Posterior vena cava (tissue), 2 donors: ENCODE measurements at places on chromosomes 5 and 9. TPM values are rescaled to one million over a fixed set of nuclear protein-coding genes. Genes with fewer than 3 reads are reported as not detected.

SMIM33 gene
- not detected for total RNA-seq

CFAP77 gene
- total RNA-seq = not detected

NUP214 gene
- 40.8 TPM for total RNA-seq

RASEF gene
- total RNA-seq = 0.37 TPM

ZNF367 gene
- total RNA-seq = 1.1 TPM

ENTPD2 gene
- 1.2 TPM for total RNA-seq

SMIM27 gene
- 10.7 TPM for total RNA-seq

SIT1 gene
- total RNA-seq = 0.56 TPM

SEMA5A gene
- 17.6 TPM for total RNA-seq

SLC28A3 gene
- 0.19 TPM for total RNA-seq

MARCOL gene
- total RNA-seq = not detected

DNA sequence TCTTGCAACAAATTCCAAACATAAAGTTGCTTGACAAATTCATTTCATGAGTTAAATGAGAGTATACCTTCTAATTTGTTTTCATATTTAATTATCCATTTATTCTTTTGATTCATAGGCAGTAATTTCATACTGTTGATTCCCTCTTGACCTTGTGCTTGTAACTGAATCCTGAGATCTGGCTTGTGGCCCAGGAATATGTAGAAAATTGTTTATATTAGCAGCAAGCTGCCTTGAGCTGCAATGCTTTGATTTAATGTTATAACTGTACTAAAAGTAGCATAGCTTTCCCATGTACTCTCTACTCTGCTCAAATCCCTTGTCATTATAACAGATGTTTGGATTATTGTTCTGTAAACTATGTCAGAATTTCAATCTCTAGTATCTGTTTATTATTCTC is 780.7 kb downstream of the NR2F1-AS1 start:
- no peak for DNase-seq

DNA sequence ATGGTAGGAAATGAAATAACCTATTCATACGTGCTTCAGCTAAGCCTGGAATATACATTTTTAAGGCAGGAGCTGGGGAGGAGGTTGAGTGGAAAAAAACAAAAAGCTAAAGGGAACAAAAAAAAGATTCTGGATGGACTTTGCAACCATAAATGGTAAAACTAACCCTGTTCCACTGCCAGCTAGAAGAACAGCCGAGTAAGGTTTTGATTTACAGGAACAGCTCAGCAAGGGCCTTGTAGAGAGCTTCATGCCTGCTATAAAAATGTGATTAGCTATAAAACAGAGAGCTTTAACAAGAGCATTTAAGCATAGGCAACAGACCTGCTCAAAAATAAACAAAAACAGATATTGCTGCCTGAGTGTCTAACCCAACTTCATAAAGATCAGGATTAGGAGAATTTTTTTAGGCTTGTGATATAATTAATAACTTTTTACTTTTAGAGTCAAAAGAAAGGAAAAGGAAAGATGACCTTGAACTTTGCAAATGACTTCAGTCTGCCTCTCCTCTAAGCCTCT is 194.8 kb downstream of the FBXL7 start:
- no peak for DNase-seq

DNA sequence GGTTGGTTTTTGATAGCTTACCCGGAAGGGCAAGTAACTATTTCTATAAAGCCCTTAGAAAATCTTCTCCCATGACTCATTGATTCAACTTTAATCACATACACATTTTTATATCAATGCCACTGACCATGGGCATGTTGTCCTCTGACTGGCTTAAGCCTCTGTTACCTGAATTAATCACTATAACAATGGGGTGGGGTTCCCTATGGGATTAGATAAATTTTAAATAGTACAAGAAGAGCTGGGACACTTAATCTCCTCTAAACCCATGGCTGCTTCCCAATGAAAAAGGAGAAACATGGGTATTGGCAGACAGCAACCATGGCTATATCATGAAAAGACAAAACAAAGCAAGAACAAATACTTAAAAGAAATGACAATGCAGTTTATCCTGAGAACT is 636.2 kb downstream of the BRINP1 start:
- no peak for DNase-seq

- DNase-seq = no peak
These were observed 869.6 kb downstream of the MAT2B start for GRCh38 chr5:164375051-164375450.

DNA sequence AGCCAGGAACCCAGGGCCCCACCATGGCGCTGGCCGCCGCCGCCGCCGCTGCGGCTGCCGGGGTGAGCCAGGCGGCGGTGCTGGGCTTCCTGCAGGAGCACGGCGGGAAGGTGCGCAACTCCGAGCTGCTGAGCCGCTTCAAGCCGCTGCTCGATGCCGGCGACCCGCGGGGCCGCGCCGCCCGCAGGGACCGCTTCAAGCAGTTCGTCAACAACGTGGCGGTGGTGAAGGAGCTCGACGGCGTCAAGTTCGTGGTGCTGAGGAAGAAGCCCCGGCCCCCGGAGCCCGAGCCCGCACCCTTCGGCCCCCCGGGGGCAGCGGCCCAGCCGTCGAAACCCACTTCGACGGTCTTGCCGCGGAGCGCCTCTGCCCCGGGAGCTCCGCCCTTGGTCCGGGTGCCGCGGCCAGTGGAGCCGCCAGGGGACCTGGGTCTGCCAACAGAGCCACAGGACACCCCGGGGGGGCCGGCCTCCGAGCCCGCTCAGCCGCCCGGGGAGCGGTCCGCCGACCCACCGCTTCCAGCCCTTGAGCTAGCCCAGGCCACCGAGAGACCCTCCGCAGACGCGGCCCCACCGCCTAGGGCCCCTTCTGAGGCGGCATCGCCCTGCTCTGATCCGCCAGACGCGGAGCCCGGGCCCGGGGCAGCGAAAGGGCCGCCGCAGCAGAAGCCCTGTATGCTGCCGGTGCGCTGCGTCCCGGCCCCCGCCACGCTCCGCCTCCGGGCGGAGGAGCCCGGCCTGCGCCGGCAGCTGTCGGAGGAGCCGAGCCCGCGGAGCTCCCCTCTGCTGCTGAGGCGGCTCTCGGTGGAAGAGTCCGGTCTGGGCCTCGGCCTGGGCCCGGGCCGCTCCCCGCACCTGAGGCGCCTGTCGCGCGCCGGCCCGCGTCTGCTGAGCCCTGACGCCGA is 749 bp downstream of the SOWAHA start:
- DNase-seq = no peak

- no peak for DNase-seq
These were observed 117.5 kb upstream of the MTAP start for GRCh38 chr9:21684831-21685362.

DNA sequence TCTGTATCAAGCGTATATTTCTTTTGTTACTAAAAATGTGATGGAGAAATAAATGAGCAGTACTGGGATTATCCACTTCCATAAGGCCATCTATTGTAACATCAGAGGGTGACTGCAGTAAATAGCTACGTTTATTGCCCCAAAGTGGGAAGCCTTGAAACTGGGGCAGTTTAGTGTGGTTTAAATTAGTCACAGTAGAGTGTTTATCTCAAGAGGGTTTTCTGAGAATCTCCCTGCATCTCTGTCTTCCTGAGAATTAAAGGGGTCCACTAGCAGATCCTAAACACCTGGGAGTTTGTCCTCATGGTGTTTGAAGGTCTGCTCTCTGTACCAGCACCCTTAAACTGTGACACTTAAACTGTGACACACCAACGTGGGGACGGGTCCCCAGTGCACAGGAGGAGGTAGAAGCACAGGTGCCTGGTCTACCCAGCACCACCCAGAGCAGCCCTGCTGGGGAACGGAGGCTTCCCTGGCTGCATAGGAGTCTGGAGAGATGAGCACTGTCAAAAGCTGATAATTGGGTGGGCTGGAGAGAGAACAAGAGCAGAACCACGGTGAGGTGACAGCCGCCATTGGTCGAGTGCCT is 25.2 kb downstream of the PRRC2B start:
- DNase-seq = no peak

- DNase-seq = no peak
These were observed 253.8 kb downstream of the ZNF608 start for GRCh38 chr5:124492444-124493224.

DNA sequence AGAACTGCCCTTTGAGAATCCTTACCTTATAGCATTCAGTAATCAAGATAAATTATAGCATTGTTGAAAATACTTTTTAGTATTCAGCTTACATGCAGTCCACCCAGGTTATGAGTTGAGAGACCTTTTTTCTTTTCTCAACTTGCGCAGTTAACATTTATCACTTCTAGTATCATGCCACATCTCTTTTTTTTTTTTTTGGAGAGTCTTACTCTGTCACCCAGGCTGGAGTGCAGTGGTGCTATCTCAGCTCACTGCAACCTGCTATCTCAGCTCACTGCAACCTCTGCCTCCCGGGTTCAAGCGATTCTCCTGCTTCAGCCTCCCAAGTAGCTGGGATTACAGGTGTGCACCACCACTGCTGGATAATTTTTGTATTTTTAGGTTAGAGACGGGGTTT is 29.0 kb downstream of the LRRC70 start:
- no peak for DNase-seq

GRCh38 chr5:55227664-55228430 is 732 bp upstream of the MCIDAS start:
- DNase-seq = no peak

- DNase-seq = no peak
These were observed 586.0 kb downstream of the EBF1 start for GRCh38 chr5:158513490-158514318.

GRCh38 chr5:142798099-142798770 is 28.1 kb downstream of the ARHGAP26 start:
- DNase-seq = no peak

GRCh38 chr9:93810028-93810971 is 144.9 kb downstream of the BARX1 start:
- DNase-seq = peak; percentile 75

DNA sequence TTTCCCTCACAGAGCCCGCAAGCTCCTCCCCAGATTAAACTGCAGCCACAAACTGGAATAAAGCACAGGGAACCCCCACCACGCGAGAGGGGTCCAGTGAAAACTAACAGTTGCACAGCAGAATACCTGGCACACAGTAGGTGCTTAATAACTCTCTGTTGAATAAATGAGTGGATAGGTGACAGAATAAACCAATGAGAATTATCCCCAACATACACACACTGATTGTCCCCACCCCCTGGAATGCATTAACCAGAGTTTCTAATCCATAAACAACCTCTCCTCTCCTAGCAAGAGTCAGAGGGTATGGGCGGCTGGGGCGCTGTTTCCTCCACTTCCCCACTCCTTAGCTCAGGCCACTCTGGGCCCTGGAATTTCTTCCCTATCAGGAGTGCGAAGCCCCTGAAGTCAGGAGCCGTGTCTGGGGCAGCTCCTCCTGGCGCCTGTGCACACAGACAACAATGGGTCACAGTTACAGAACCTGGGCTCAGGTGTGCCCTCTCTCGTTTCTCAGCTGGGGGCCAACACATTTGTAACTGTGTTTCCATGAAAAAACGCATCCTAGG is 27.6 kb downstream of the RAPGEF1 start:
- DNase-seq = no peak

DNA sequence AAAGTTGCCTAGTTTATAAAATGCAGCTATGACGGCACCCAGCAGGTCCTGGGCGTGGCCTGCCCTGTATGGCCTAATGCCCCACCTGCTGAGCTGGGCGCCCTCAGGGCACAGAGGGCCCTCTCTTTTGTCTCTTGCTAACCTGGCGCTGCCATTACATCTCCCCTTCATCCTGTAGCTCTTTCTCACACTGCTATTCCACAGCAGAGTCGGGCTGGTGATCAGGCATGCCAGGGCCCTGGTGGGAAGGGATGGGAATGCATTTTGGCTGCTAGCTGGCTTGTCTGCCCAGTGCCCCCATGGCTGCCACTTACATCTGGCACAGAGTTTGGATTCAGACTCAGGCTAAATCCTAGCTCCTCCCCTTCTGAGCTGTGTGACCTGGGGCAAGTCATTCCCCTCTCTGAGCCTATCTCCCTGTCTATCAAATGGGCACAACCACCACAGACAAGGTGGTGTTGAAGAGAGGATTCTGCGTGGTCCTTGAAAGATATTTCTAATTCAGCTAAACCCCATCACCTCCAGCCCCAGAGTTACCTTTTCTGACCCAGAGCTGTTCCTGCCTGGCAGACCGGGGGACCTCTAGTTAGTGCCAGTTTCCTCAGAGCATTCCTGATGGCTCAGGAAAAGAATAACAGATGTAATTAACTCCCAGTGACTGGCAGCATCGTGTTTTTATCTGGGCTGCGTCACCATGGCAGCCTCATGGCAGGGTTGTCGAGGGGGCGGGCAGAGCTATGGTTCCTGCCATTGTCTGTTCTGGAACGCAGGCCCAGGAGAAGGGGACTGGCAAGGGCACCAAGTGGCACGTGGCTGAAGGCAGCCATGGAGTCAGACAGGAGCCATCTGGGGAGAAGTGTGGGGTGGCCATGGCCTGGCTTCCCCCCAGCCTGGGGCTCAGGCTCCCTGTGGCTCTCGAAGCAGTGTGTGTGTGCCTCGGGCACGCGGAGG is 6.3 kb downstream of the PRR7 start:
- no peak for DNase-seq

DNA sequence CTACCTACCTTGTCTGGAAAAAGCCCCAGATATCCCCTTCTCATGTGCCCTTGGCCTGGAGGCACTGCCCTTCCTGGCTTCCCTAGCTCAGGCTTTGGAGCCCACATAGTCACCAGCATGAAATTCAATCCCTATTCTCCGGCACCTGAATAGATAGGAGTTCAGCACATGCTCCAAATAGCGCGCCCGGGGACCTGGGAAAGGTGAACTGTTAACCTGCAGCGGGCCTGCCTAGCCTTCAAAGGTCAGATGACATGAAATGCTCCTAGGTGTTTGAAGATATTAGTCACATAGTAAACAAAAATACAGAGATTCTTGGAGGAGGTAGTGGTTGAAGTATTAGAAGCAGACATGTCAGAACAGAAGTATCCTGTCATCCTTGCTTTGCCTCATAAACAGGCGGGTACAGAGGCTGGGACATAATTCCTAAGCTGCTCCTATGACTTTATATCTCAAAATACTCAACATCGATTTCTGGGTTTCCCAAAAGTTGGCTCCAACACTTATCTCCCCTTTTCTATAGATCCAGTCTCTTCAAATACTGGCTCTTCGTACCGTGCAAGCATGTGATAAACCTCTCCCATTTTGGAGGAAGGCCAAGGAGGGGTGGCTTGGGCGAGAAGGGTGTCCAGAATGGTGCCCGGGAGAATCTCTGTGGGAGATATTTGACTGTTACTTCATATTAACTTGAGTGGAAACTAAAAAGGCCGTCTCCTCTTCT is 88.0 kb upstream of the ANKH start:
- DNase-seq = no peak

- no peak for DNase-seq
These were observed 37.9 kb downstream of the CYFIP2 start for GRCh38 chr5:157303667-157304327.

DNA sequence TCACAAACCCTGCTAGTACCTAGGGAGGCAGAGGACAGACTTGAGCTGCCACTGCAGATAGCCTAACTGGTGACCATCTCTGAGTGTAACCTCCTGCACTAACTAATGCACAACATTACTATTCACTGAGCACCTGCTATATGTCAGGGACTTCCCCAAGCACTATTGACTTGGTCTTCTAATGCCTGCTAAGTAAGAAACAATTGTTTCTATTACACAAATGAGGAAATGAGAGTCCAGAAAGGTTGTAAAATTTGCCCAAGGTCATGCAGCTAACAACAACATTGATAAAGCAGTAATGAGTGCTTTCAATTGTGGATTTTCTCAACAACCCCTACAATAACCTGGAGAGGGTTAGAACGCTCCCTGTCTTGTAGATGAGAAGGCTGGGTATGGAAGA is 183.7 kb downstream of the ZNF462 start:
- DNase-seq = no peak
